ENCODE measurements at places on chromosomes 12 and 14.
A peak's percentile ranks its signal among the peaks of the same experiment; 100 is the strongest.

DNA sequence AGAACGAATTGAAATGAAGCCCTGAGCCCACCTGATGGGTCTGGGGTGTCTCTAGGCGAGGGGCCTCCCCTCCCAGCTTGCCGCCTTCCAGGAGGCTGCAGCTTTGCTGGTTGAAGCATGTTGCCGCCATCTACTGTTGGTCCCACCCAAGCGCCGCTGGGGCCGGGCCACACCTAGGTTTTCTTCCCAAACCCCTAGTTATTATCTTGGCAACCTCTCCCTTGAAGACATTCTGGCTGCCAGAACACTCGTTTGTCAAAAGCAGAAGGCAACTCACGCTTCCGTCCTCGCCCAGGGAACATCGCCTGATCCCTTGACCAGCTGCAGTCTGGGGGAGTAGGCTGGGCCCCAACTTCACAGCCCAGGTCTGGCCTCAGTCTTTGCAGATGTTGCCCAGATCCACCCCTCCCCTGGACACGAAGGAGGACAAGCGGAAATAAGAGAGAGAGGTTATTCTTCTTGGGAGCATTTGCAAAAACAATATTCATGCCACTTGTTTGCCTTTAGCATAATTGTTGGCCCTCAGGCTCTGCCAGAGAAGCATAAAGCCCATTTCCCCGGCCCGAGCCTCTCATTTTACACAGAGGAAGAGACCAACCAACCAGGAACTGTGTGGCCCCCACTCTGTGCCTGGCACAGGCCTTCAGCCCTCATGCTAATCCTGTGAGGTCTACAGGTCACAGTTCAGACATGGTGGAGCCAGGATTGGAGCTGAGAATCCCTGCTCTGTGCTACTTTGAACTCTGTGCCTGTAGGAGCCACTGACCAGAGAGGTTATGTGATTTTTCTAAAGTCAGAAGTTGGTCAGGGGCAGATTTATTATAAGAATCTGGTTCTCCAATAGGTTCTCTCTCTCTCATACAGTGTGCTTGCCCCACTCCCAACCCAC lies 6.8 kb downstream of the EMP1 start:
- DNase-seq: no peak

- no peak for DNase-seq
These were observed 2.3 kb upstream of the ACVRL1 start for GRCh38 chr12:51904951-51905470.

DNA sequence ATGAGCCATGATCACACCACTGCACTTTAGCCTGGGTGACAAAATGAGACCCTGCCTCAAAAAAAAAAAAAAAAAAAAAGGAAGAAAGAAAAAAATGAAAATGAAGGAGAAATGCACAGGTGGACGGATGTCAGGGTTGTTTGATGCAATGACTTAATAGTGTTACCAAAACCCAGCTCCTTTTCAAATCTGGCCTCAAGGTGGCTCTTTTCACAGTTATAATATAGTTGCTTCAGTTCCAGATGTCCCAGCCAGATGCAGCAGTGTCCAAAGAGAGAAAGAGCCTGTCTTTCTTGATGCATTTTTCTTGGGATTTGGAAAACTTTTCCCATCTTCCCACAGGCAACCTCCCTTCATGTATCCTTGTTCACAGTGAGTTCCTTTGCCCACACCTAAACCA lies 36.5 kb downstream of the KCNMB4 start:
- no peak for DNase-seq

DNA sequence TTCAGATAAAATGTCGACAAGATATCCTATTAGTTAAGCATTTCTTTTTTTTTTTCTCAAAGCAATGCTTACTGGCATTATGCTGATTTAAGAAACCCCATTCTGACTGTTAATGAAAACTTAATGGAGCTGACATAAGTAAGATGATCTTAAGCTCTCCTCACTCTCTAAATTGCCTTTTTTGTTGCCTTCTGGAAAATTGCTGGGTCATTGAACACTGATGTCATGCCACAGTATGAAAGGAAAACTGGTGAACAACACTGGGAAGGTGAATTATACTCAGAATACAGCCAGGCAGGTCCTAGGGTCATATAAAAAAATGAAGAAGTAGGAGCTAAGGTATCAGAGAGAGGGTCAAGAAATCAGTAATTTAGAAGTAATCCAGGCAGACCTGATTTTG lies 179.9 kb downstream of the BTG1 start:
- no peak for DNase-seq

DNA sequence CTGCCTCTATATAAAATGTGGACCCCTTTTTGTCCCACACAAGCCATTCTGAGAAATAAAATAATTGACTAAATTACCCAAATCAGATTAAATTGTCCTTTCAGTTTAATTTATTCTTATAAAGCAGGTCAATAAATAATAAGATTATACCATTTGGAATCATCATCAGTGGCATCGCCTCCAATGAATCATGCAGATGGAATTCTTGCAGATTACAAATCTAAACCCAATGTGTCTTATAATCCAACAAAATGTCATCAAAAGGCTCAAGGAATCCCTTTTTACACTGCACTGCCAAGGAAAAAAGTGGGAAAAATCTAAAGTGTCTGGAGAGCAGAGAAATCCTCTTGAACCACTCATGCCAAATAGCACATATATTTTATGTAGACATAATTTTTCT lies 138.2 kb upstream of the TSPAN8 start:
- DNase-seq: no peak

DNA sequence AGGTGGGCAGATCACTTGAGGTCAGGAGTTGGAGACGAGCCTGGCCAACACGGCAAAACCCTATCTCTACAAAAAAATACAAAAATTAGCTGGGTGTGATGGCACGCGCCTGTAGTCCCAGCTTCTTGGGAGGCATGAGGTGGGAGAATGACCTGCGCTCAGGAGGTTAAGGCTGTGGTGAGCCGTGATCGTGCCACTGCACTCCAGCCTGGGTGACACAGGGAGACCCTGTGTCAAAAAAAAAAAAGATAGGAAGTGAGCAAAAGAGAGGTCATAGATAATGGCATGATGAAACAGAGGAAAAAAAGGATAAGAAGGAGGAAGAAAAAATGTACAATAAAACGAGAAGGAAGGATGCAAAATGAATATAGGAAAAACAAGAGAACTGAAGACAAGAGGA lies 159.5 kb downstream of the ETV6 start:
- no peak for DNase-seq

DNA sequence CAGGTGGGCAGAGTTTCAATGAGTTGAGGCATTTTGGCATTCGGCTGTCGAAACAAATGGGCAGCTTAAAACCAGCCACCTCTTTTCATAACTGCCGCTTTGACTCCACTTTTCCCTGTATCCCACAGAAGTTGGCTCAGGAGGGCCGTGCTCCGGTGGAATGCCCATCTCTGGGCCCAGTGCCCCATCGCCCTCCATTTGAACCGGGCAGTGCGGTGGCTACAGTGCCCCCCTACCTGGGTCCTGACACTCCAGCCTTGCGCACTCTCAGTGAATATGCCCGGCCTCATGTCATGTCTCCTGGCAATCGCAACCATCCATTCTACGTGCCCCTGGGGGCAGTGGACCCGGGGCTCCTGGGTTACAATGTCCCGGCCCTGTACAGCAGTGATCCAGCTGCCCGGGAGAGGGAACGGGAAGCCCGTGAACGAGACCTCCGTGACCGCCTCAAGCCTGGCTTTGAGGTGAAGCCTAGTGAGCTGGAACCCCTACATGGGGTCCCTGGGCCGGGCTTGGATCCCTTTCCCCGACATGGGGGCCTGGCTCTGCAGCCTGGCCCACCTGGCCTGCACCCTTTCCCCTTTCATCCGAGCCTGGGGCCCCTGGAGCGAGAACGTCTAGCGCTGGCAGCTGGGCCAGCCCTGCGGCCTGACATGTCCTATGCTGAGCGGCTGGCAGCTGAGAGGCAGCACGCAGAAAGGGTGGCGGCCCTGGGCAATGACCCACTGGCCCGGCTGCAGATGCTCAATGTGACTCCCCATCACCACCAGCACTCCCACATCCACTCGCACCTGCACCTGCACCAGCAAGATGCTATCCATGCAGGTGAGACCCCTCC lies 5.0 kb upstream of the RNU7-1 start:
- DNase-seq: no peak

DNA sequence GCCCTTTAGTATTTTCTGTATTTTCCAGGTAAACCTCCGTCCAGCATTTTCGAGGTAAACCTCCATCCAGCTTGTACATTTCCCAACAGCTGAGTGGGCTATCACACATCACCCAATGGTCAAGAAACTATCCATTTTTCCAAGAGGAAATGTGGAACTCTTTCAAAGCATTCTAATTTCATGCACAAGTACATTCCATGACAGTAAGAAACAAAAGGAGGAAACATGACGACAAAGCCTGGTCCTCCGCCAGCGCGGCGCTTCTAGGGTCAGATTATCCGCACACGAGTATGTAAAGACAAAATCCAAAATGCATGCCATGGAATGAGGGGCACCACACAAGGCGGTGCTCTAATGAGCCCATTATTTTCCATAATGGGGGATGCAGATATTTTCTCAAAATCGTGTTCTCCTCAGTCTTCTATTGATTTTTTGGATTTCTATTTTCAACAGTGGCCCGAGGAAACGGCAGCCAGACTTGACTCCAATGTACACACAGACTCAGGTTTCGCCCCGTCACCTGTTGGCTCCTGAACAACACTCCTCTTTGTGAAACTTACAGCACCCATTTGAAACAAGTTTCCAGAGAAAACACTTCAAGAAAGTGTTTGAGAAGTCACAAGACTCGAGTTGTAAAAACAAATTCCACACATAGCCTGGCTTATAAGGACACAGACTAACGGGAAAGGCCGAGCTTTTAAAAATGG lies 107.4 kb downstream of the PRICKLE1 start:
- DNase-seq: no peak

DNA sequence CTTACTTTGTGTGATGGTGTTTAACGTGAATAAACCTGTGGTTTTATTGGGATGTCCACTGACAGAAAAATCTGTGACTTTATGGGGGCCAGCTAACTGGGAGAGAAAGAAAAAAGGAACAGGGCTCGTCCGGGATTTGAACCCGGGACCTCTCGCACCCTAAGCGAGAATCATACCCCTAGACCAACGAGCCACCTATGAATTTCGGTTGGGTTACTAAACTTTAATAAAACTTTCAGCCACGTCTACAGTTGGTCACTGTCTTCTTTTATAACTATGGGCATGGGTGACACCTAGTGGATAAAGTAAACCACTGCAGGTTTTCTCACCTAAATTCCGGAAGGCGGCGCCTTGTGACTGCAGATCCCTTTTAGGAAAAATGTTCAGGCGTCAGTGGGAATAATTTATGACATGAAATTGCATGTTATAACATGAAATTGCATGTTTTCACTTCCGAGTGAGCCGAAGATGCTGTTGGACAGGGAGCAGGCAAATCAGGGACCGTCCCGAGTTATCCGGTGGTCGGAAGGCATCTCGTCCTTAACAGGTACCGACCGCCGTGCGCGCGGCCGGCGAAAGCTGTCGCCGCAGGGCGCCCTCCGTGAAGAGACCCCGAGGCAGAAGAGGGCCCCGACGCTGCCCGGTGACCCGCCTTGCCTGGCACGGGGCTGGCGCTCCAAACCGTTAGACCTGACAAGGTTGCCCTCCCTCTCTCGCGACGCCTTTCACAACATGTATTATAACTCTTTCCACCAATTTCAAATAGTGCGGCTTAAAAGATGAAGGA lies 18.2 kb upstream of the RNASE12 start:
- DNase-seq: peak; percentile 41

GRCh38 chr14:61454545-61454944 lies 133.2 kb downstream of the PRKCH start:
- no peak for DNase-seq

- DNase-seq: no peak
These were observed 974 bp upstream of the TNS2 start for GRCh38 chr12:53048780-53049401.

DNA sequence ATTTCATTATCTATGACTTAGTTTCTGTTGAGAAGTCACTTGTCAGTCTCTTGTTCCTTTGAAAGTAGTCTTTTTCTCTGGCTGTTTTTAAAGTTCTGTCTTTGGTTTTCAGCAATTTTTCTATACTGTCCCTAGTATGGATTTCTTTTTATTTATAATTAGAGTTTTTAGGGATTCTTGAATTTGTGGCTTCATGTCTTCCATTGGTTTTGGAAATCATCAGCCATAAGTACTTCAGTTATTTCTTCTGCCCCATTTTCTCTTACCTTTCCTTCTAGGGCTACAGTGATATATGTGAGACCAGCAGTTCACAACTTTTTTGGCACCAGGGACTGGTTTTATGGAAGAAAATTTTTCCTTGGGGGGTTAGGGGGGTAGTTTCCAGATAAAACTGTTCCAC lies 90.0 kb upstream of the EVL start:
- DNase-seq: no peak

DNA sequence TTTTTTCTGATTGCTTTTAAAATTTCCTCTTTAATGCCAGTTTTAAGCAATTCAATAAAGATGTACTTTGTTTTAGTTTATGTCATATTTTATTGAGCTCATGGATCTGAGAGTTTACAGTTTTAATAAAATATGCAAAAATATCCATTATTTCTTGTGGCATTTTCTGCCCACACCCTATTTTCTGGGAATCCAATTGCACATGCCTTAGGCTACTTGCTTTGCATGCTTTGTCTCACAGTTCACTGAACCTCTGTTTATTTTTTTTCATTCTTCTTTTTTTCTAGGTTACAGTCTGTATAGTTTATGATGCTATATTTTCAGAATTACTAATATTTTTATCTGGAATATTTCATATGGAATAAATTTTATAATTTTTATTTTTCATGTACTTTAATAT lies 1258.0 kb downstream of the FSCB start:
- DNase-seq: no peak

DNA sequence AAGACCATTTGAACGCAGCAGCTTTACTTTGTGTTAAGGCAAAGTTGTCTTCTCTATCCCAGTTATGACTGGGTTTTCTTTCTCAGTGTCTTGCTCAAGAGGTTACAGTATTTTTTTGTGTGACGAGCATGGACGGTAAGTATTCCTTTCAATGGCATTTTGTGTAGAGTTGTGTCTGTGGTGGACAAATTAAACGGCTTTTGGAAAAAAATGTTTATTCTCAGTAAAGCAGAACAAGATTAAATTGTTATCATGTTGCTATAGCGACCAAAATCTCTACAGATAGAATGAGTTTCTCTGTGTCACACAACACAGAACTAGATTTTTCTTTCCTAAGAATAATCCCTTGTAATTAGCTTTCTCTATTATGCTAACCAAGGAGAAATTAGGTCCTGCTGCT lies 417.1 kb downstream of the AEBP2 start:
- DNase-seq: no peak

DNA sequence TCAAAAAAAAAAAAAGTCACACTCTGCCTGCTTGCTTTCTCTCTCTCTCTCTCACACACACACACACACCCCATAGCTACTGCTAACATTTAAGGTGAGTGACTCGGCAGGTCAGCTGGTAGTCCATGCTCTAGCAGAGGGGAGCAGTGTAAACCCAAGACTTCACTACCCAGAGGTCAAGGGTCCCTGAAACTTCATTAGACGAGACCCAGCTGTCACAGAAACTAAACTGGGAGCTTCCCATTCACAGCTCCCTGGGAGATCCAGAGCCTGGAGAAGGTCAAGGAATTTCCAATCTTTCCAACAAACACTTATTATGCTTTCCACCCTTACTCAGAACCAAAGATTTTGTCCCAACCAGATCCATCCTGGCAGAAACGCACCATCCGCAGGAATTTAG lies 33.2 kb downstream of the CKAP4 start:
- no peak for DNase-seq

- no peak for DNase-seq
These were observed 598.5 kb upstream of the LMO3 start for GRCh38 chr12:17204289-17205054.

Measured in stimulated activated CD4-positive, alpha-beta T cell treated with anti-CD3 and anti-CD28 coated beads, TNF-alpha, amount 100 ng/mL, for 48 hours (primary cell).